ENCODE measurements at places on chromosomes 3 and 15.

GRCh38 chr3:49793486-49794085 is 6.1 kb downstream of the CDHR4 start:
- no peak for DNase-seq

DNA sequence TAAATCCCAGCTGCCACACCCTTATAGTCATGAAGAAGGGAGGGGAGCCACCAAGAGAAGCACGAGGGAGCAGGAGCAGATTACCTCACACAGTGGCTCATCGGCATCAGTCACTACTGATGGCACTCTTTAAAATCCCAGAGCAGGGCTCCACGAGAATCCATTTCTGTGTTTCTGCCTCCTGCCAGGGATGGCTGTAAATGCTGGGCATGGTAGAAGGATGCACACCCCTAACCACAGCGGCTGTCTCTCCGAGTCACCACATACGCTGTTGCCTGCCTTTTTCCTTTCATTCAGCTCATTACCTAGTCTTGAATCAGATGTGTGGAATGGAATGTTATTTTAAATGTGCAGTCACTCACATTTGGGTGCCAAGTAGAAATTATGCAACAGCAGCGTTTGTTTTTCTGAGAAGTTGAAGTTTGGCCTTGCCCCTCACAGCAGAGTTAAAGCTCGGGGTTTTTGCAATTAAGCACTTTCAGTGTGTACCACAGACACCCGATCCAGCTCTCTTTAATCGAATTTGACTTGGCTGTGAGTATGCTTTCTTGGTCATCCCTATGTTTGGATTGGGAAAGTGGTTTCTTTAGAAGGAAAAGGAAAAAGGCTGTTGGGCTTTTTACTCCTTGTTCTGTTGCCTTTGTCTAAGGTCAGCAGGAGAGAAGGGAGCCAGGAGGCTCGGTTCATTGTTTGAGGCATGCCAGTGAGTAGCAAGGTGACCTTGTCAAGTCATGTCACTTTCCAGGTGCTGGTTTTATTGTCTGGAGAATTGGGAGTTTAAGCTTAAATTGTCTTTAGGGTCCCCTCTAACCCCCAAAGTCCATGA is 284.2 kb upstream of the TPM1 start:
- no peak for DNase-seq

- no peak for DNase-seq
These were observed 26.4 kb downstream of the NIT2 start for GRCh38 chr3:100360757-100361496.

DNA sequence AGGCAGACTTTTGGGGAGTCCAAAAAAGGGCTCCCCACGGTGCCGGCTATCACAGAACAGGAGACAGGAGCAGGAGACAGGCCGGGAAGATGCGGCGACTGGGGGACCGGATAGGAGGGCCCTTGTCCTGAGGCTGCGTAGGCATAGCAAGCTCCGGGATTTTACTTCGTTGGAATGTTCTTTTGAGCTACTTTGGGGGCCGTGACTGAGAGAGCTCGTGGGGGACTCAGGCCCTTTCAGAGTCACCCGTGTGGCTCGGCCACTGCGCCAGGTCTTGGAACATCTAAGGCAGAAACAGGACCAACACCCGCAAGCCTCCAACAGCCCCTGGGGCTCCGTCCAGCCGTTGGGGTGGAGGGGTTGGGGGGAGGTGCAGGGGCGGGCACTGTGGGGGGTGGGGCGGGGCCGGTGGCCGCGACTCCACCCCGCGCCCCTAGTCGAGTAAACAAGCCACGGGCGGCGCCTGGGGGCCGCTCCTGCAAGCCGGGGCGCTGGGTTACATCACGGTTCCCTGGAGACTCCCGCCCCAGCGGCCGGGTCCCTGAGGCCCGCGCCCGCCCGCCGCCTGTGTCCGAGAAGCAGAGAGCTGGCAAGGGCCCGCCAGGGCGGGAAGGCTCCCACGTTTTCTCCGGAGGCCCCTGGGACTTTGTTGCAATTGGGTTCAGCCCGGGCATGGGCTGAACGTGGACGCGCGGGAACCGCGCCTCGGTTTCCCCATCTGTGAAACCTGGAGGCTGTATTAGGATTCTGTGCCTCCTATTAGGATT is 23.3 kb upstream of the C15orf39 start:
- no peak for DNase-seq

- no peak for DNase-seq
These were observed 27.6 kb upstream of the CXCR6 start for GRCh38 chr3:45915518-45916231.

DNA sequence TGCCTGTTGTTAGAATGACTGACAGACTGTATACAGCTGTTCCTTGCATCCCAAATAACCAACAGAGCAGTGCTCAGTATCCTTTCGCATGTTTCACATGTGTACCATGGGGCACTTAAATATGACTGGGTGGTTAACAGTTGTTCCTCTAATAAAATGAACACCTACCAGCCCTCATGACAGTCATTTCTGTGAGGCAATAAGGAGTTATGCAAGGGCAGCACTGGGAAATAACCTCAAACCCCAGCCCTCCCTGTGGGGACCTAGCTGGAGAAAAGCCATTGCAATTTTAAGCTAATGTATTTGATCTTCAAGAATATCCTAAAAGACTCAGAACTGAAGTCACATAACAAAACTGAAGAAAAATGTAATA is 7.3 kb downstream of the RFT1 start:
- DNase-seq = peak; percentile 87

DNA sequence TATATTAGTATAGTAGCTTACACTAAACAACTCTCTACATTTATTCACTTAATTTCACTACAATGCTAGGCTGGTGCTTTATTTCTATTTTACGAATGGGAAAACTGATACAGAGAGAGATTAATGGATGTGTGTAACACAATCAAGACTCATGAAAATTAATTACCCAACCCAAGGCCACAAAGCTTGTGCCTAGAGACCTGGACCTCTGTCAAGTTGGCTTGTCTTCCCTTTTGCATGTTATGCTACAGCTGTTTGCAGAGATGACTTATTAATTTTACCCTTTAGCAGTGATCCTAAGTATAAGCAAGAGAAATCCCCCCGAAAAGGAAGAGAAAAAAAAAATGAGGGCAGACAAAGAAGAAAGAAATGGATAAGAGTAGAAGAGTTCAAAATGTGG is 162.5 kb downstream of the C3orf38 start:
- DNase-seq = no peak

DNA sequence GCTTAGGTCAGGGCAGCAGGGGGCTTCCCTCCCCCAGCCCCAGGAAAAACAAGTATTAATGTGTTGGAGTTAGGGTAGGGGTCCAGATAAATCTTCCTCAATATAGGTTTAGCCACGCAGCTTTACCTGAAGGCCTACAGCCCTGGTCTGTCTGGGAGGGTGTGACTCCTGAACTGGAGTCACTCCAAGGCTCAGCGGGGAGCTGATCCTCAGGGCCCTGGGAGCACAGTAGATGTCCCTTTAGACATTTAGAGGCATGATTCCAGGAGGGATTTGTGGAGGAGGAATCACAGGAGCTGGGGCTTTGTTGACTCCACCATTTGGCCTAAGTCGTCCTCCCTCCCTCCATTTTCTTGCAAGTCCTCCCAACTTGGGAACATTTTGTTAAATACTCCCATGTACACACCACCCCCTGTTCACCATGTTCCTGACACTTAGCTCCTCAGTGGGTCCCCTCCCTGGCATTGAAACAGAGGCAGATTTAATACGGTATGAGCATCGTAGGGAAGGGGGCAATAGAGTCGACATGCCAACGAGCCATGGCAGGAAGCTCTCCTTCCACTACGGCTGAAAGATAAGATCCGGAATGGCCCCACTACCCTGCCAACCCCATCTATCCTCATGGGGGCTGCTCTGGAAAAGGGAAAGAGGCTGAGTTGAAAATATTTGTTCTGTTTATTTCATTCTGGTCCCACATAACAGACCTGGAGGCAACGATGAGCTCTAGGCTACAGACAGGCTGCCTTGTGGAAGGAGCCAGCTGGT is 69.0 kb upstream of the LARS2 start:
- DNase-seq = no peak

DNA sequence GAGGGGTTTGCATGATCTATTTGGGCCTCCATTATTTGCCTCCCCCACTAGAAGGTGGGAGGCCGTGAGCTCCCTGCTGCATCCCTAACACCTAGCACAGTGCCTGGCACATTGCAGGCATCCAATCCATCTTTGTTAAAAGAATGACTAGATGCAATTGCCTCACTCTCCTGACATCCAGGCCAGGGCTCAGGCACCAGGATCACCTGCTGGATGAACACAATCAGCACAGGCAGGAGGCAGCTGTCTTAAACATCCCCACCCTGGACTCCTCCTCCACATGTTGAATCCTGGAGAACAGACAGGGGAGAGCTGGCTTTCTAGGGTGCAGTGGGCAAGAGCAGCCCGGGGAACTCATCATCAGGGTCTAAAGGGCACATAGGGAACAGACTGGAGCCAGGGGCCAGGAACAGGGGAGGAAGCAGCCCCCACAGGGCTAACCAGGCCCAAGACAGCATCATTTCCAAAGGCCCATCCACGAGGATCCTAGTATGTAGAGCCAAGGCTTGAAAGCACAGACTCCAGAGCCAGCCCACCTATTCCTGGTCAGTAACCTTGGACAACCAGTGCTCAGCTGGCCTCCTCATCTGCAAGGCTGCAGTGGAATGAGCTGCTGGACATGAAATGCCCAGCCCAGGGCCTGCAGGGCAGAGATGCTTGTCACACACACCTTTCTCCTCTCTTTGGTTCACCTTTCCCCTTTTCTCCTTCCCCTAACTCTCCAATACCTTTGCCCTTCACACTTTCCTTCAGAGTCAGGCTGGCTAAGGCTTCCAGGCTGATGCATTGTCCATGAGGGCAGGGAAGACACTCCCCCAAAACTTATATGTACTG is 254.4 kb upstream of the TLE3 start:
- DNase-seq = no peak

DNA sequence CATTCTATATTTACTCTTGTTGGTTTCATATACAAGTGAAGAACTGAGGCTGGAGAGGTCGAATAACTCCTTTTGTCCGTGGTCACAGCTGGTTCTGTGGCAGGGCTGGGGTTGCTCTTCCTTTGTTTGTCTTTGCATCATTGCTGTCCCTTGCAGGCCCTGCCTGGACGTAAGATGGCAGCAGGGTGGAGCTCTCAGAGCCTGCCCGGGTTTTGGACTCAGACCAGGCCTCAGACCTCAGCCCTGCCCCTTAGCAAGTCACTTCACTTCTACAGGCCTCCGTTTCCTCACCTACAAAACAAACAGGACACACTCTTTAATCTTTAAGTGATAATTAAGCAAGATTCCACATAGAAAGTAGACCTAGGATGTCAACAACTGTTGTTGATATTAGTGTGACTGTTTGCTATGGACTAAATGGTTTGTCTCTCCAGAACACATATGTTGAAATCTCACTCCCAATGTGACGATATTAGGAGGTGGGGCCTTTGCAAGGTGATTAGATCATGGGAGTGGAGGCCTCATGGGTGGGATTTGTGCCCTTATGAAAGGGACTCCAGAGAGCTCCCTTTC is 65.6 kb upstream of the PLXNA1 start:
- DNase-seq = no peak

DNA sequence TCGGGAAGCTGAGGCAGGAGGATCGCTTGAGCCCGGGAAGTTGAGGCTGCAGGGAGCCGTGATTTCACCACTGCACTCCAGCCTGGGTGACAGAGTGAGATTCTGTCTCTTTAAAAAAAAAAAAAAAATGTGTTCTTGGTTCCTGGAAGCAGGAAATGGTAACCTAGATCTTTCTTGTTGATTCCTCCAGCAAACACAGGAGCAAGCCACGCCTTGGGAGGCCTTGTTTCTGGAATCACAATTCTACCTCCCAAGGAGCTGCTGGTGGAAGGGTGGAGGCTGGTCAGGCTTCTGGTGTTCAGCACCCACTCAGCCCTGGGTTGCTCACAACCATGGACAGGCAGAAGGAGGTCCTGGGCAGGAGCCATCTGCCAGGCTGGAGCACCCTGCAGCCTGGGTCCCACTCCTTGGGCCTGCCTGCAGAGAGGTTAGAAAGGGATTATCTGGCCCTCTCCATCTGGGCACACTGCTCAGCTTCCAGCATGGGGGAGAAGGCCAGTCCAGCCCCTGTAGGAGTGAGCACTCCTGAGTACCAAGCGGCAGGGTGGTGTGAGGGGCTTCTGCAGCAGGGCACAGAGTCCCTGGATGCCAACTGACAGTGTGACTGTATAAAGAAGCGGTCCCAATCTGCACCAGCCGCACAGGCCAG is 65.6 kb downstream of the ABTB1 start:
- no peak for DNase-seq

GRCh38 chr15:93523481-93523880 is 434.5 kb upstream of the RGMA start:
- DNase-seq = no peak

GRCh38 chr3:46206282-46207015 is 1.7 kb downstream of the CCR1 start:
- DNase-seq = peak; percentile 36

Data from inflammatory macrophage (primary cell).